ENCODE measurements at places on chromosomes 11 and 22.

- DNase-seq = no peak
These were observed 44.9 kb upstream of the DAGLA start for GRCh38 chr11:61635304-61635703.

DNA sequence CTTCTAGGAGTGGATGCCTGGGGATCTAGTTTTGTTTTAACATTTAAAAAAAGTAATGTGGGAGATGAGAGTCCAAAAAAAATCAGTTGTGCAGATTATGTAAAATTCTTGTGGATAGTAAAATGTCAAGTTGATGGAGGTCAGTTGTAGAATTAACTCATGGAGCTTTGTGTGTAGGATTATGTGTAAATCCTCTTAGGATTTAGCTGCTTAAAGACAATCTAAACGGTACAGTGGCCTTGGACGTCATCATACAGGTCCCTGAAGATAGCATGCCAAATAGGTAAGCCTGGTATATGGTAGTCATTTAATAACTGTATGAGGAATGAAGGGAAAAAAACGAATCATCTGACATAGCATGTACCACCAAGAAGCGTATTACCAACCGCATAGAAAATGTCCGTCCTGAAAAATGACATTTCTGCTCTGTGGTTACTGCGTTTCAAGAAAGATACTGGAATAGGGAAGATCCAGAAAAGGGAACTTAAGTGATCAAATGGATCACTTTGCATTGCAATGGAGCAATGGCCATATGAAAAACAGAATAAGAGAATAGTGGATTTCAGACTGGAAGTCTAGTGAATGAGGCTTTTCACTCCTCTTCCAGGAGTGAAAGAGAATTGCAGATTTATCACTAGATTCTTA, 61.3 kb downstream of the BCL2L13 start:
- no peak for DNase-seq

- no peak for DNase-seq
These were observed at the start of gene HSPA8 for GRCh38 chr11:123061403-123062157. Gene HSPA8, minus strand, starts transcription at chr11:123062136. Its CDS starts 812 bp downstream, at chr11:123061324.

DNA sequence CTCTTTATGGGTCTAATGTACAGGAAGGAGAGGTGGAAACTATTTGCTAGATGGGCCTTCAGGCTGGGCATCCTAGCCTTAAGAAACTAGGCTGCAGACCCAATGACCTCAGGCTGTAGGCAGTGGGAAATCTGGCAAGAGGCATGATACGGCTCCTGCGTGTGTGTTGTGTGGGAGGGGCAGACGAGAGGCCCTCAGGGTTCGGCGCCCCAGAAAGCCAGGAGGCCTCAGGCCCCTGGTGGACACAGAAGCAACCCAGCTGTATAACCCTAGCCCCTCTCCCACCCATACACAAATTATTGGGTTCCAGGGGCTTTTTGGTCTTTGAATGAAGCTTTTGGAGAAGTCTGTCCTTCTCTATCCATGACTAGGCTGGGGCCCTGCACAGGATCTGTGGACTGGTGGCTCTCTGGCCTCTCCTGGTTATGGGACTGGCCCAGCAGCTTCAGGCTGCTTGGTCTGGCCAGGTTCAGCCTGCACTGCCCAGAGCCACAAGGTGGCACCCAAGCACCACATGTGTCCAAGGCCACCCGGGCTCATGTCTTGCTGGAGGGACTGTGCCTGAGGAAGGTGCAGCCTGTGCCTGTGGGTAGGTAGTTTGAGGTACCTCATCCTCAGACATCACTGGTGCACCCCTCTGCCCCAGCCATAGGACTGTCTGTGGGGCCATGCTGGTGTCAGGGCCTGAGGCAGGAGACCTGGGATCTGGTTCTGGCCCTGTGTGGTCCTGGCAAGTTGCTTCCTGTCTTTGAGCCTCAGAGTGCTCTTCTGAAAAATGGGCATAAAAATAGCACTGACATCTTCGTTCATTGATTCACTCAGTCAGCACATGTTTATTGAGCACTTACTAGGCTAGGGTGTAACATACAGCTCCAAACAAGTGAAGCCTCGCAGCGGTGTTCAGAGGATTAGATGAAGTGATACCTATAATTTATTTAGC, 87.5 kb downstream of the RRM1 start:
- peak; percentile 14 for DNase-seq

- peak; percentile 7 for DNase-seq
These were observed 94.8 kb upstream of the FAT3 start for GRCh38 chr11:92129811-92130210.

GRCh38 chr11:116910378-116910777, 73.0 kb upstream of the APOA1 start:
- no peak for DNase-seq

DNA sequence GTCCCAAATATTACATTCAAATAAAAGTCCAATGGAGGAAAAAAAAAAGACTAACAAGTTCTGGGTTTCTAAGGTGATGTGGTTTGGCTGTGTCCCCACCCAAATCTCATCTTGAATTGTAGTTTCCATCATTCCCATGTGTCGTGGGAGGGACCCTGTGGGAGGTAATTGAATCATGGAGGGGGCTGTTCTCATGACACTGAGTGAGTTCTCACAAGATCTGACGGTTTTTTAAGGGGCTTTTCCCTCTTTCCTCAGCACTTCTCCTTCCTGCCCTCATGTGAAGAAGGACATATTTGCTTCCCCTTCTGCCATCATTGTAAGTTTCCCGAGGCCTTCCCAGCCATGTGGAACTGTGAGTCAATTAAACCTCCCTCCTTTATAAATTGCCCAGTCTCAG, 7.9 kb upstream of the MS4A2 start:
- DNase-seq = no peak

DNA sequence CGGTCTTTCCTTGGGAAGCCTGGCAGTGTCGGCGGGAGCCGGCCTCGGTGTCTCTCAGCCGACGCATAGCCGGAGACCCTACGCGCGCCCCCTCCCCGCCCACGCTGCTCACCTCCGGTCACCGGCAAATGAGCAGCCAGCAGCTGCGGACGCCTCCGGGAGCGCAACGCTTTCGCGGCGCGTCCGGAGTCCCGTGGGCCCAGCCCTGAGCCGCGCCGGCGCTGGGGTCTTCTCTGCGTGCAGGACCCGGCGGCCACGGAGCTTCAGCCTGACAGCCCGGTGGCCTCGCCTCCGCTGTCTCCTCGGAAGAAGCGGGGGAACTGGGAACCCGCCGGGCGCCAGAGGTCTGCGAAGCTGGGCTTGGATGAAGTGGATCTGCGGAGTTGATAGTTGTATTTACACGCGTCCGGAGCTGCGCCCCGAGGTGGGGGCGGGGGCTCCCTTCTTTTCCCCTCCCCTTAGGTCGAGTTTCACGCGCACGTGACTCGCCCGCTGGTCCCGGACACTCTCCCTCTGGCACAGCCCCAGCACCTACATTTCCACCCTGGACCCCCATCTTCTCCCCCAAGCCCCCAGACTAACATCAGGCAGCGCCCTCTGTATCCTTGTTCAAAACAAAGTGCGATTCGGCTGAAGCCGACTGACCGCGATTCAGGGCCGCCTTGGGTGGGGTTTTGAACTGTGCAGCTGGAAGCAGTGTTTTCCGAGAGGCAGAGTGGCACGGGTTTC, at the start of gene SLC43A1:
Gene SLC43A1 (minus strand): TSS at position 371 of the 729 bp plus-strand sequence. CDS start 1,591 bp downstream, outside the sequence.
- DNase-seq = peak; percentile 64

- DNase-seq = peak; percentile 7
These were observed 76.6 kb upstream of the UCP3 start for GRCh38 chr11:74085542-74085892.

DNA sequence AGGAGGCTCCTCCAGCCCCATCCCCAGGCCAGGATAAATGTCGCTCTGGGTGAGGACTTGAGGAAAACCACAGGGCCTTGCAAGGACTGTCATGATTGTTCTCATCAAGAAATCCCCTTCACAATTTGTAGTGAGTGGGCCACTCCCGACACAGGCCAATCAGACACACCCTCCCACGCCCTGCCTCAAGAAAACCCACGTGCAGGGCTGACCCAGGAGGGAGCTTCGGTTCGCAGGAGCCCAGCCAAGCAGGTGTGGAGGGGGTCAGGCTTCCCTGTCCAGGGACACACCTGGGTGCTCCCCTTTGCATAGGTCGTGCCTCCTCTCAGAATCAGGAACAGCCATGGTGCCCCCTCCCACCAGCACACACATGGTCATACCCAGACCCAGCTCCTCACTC, 43.2 kb downstream of the SHANK2 start:
- DNase-seq = no peak

DNA sequence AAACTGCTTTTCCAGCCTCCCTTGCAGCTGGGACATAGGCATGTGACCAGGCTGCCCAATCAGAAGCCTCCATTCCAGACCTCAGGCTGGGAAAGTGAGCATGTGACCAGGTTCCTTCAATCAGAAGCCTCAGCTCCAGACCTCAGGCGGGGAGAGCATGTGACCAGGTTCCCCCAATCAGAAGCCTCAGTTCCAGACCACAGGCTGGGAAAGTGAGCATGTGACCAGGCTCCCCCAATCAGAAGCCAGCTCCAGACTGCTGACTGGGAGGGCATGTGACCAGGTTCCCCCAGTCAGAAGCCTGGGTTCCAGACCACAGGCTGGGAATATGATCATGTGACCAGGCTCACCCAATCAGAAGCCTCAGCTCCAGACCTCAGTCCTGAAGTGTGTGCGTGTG, 11.7 kb upstream of the IL2RB start:
- no peak for DNase-seq
